ENCODE measurements at places on chromosomes 13 and 19. TPM values are rescaled to one million over a fixed set of nuclear protein-coding genes. Genes with fewer than 3 reads are reported as not detected.

DNA sequence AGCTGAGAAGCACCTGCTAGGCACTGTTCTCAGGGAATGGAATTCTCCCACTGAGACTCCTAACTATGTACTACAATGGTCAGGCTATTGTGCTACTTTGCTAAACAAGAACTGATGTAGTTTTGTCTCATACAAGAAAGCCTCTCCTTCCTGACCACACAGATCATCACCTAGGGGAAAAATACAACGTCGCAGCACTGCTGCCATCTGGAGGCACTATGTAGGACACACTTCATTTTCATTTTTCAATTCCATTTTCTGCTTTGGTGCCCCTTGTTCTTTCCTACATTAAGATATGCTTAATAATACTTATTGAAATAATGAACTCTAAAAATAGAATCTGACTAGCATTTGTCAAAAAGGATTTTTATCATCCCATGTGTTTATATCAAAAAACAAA is 21.1 kb downstream of the PROSER1 start:
- DNase-seq = peak; percentile 13

GRCh38 chr13:23703246-23703860 is 133.1 kb downstream of the TNFRSF19 start:
- DNase-seq = no peak

GRCh38 chr19:27751044-27751391 is 1461.9 kb downstream of the UQCRFS1 start:
- no peak for DNase-seq

GRCh38 chr19:5030136-5030820 is 61.4 kb downstream of the KDM4B start:
- no peak for DNase-seq

- DNase-seq = no peak
These were observed 20.0 kb upstream of the ZNF841 start for GRCh38 chr19:52115526-52116053.

DNA sequence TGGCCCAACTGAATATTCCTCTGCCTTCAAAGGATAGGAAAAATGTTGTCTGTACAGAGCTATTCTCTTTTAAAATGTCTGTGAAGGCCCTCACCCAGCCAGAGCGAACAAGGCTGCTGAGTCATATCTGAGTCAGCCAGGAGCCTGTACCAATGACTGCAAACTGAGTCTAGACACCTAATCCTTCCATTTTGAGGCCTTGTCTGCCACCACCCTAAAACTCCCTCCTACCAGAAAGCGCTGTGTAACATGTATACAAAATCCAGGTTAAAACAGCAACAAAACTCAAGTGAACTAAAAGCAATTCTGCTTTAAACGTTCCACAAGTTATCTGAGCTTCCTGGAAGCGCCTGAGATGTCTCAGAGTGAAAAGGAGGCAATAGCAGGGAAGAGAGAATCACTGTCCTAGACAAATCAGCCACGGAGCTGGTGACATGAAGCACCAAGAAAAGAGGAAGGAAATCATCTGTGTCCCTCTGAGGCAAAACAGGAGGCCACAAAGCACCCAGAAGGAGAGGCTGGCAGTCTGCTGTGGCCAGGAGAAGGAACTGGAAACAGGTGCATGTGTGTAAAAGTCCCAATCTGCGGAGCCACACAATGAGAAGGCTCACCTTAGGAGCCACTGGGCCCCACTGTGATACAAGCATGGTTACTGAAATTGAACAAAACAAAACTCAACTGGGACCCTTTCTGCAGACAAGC is 10.2 kb downstream of the DHRS12 start:
- peak; percentile 82 for DNase-seq

- peak; percentile 74 for DNase-seq
These were observed 2.2 kb downstream of the ARHGAP45 start for GRCh38 chr19:1069009-1069779.

DNA sequence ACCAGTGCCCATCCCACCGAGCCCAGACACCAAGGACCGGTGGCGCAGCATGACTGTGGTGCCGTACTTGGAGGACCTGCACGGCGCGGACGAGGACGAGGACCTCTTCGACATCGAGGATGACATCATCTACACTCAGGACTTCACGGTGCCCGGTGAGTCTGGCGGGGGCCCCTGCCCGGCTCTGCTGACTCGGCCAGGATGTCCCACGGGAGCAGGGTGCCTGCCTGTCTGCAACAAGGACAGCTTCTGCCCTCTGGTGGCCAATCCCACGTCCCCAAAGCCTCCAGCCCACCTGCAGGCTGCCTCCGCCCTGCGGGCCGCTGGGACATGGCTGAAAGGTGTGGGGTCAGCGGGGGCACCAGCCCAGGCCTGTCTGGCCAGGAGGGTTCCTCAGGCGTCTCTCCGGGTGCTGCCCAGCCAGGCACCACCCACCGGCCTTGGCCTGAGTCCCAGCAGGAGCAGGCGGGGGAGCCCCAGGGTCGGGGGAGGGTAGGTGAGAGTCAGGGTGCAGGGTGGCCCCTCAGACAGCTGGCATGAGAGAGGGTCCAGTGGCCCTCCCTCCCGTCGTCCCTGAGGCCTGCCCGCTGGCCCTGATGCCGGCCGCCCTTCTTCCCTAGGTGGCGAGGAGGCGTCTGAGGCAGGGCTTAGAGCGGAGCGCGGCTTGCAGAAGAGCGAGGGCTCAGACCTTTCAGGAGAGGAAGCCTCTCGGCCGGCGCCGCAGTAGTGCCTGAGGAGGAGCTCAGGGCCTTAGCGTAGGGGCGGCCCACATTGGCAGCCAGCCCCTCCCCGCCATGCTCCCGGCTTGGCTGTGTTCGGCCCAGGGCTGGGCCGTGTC is 14.6 kb downstream of the CBARP start:
- peak; percentile 75 for DNase-seq

- DNase-seq = peak; percentile 88
These were observed 3.7 kb upstream of the DOCK9 start for GRCh38 chr13:98981369-98982080.

GRCh38 chr19:36108684-36109083 is 2.3 kb upstream of the OVOL3 start:
- no peak for DNase-seq

GRCh38 chr19:4358709-4359626 is 15.6 kb downstream of the MPND start:
- no peak for DNase-seq

DNA sequence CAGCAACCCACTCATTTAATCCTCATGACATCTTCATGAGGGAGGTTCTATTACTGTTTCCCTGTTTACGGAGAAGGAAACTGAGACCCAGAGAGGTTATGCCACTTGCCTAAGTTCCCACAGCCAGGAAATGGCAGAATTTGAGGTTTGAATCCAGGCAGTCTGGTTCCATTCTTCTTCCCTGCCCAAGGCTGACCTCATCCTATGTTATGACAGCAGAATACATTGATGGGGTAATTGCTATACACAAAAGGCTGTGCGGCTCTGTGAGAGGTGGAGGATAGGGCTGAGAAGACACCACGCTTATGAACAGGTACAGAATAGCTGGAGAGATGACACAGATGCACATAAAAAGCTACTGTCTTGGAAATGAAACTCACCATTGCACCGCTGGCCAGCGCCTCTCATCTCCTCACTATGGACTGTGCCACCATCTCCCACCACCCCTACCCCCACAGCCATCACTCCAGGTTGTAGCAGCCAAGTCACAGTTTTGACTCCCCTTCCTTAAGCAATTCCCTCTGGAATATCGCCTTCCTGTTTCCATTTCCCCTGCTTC is 11.5 kb downstream of the MAG start:
- no peak for DNase-seq

DNA sequence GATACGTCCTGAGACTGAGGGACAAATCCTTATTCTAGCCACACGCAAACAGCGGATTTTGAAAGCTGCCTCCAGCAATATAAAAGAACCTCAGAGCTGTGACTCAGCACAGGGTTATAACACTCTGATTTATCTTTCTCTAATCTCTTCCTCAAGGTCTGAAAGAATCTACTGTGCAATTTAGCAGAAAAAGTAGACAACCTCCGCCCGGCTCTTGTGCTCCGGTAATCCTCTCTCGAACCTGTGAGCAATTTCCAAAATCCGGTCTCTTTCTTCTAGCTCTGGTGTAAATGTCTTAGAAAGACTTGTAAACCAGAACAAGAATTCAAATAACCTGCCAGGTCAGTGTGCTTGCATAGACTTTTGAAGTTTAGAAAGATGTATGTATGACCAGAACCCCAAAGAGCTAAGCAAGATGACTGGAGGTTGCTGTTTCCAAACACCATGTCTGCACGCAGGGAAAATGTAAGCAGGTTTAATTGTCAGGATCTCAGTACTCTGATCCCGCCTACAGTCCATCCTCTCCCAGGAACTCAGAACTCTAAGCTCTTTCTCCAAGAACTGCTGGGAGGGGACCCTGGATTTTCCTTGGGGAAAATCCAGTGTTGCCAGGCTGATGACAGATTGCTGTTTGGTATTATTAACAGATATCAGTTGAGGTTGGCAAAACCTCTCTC is 338.1 kb downstream of the RFC3 start:
- DNase-seq = peak; percentile 85

GRCh38 chr13:45361596-45362206 is 20.7 kb upstream of the TPT1 start:
- DNase-seq = peak; percentile 93

- DNase-seq = no peak
These were observed 468 bp downstream of the HMGB1 start for GRCh38 chr13:30465343-30465592.

DNA sequence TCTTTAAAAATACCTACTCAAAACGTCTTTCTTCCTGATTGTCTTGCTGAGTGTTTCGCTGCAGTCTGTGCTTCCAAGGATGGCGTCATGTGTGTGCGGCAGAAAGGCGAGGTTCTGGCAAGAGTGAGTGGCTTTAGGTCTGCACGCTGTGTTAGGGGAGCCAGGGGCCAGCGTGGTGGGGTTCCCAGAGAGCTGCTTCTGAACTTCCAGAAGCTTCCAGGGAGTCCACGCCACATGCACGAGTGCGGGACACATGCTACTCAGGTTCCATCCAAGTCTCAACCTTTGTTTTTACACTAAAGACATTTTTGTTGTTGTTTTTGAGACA is 67.9 kb downstream of the ATP11A start:
- DNase-seq = no peak

- no peak for DNase-seq
These were observed 1120.7 kb downstream of the DIAPH3 start for GRCh38 chr13:59043016-59043415.

DNA sequence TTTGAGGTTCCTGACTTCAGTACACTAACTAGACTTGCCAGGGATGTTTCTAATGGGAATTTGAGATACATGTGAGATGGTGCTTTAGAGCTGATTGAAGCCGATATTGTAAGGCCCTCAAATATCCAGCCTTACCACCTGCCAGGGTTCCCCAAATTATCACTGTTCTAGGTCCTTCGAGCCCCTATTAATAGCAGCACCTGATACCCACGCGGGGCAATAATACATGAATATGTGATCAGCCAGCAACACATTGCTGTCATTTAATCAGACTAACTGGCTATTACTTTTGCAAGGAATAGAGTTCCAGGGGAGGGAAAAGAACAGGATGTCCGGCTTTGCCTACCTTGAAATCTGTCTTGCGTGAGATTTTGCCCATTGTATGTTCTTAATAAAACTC is 5.1 kb downstream of the RGCC start:
- no peak for DNase-seq

DNA sequence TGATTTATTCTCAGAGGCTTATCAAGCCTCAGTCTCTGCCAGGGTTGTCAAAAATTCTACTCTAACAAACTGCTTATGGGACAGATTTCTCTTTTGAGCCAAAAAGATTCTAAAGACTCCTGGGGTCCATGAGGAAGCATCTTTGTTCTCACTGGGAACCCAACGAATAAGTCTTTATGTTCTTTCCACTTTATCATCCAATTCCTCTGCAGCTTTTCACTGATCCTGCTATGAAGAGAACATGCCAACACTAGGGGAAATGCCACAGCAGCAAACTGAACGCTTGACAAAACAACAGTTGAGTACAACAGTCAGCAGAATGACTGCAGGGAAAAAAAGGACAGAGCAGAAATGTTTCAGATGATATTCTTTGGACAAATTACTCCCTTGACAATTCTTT is 22.2 kb downstream of the DCLK1 start:
- no peak for DNase-seq

DNA sequence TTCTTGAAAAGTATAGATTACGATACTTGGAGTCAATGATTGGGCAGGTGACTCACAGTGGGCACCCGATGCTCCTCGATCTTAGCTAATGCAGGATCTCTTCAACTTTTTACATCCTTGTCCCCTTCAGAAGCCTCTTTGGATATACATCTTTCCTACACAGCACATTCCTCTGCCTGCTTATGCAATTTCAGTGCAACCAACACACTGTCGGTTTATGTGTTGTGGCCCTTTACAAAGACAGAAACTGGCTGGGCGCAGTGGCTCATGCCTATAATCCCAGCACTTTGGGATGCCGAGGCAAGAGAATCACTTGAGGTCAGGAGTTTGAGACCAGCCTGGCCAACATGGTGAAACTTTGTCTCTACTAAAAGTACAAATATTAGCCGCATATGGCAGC is 2.6 kb downstream of the GPR42 start:
- DNase-seq = no peak

DNA sequence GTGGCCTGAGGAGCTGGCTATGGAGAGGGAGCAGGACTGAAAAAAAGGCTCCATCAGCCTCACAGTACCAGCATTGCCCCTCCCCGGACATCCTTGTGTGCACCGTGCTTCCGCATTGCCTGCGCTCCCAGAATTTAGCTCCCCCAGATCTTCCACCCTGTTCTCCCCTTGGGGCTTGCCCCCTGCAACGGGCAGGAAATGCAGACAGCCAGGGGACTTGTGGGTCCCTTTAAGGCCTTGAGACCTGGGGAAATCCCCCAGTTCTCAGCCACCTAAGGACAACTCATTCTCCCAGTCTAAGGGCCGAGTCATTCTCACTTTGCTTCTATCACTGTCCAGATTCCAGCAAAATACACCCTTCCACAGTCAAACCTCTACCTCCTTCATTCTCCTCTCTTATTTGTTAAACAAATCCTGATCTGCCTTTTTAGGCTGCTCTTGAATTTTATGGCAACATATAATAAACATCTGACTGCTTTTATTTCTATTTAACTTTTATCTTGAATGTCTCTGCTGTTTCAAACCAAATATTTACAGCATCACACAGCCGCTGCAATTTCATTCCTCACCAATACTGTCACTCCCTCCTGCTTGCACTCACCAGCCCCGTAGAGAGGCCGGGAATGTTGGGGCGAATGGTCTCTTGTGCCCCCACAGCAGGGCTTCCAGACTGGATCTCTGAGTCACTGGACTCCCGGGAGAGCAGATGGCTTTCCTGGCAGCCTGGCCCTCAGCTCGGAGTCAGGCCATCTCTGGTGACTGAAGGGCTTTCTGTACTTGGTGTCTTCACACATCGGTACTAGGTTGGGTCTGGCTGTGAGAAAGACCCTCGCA is 221.9 kb downstream of the TSHZ3 start:
- DNase-seq = peak; percentile 92

Gene ZNF835
- not detected for total RNA-seq

Gene PRR20B
- total RNA-seq = not detected

Gene CIC
- total RNA-seq = 48.5 TPM

Gene TMED1
- 53.2 TPM for total RNA-seq

Gene CYP4F8
- total RNA-seq = not detected

Gene ZNF888
- 6.6 TPM for total RNA-seq

Gene PTH2
- not detected for total RNA-seq

Gene LGALS4
- not detected for total RNA-seq

Gene NEK5
- not detected for total RNA-seq

Gene GPR4
- not detected for total RNA-seq

Gene LMTK3
- not detected for total RNA-seq

Gene CNMD
- not detected for total RNA-seq

Gene SIAH3
- not detected for total RNA-seq

Data from A172 (cell line).